Testis (tissue), 5 donors: ENCODE measurements at places on chromosomes 2 and 18. TPM values are rescaled to one million over a fixed set of nuclear protein-coding genes. Genes with fewer than 3 reads are reported as not detected.

DNA sequence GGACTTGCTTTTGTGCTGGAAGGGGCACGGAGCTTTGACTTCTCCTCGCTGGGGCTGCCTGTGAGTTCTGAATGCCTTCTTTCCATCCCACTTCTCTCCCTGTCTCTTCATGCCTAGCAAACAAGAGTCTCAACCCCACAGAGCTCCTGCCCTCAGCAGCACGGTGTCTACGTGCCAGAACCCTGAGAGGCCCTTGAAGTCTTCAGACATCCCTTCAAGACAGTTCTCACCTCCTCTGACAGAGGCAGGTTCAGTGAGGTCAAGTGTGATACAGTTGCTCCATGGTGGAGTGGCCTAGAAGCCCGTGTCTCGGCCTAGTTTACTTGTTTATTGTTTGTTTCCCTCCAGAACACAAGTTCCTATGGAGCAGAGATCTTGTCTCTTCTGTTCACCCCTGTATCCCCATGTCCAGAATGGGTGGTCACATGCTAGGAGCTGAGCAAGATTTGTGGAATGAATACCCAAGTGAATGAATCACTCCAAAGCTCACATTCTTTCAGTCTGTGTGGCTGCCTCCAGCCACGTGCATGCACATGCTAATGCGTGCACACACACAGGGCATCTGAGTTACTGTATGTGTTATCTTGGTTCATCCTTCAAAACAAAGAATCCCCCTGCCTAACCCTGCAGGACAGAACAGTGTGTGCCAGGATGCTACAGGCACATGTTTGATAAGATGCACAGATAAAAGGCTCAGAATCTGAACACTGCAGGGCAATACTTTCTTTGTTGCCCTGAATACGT is 391.6 kb downstream of the NBAS start:
- H3K27ac ChIP-seq = peak overlapping the region; percentile 76
- peaks cover 18% of the 10 kb centered on the region for H3K4me1 ChIP-seq

The CNOT9 gene
- 118 TPM for total RNA-seq

DNA sequence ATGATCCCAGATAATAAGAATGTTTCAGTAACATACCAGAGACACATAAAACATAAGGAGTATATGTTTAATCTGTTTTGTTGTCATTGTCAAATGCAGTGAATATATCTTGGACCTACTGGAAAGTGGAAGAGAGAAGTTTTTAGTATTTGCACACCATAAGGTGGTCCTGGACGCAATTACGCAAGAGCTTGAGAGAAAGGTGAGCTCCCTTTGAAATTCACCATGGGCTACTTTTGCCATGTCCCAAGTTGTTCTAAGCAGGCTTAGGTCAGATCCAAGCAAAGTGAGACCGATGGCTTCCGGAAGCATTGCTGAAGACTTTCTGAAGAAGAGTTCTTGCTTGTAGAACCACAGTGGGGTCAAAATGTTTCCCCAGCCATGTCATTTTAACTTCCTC is 30.8 kb upstream of the RPL37A start:
- no peak overlapping the region for H3K4me3 ChIP-seq
- no peak for DNase-seq
- H3K4me1 ChIP-seq = no peaks in the 10 kb centered on the region
- no peaks in the 10 kb centered on the region for H3K36me3 ChIP-seq

DNA sequence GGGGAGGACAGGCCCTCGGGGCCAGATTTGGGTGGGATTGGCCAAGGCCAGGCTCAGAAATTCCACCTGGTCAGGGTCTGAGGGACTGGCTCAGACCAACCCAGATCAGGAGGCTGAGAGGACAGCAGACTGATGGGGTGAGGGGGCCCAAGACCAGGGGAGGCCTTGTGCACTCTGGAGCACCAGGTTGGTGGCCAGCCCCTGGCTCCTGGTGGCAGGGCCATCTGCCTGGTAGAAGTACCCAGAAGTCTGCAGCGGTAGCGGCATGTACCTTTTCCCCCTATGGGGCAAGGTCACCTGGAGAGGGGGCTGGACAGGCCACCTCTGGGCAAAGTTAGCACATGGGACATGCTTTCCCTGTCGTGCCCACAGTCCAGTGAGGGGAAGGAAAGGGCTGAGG is 21.2 kb upstream of the ODC1 start:
- H3K4me1 ChIP-seq = no peaks in the 10 kb centered on the region
- no peaks in the 10 kb centered on the region for H3K36me3 ChIP-seq
- no peak for DNase-seq

The EFR3B gene
- 3.7 TPM for total RNA-seq

- H3K27me3 ChIP-seq = no peaks in the 10 kb centered on the region
- no peak for DNase-seq
- H3K4me3 ChIP-seq = no peak overlapping the region
- no peaks in the 10 kb centered on the region for H3K36me3 ChIP-seq
Observed at GRCh38 chr2:109409321-109410038, 204.3 kb downstream of the SEPTIN10 start.

DNA sequence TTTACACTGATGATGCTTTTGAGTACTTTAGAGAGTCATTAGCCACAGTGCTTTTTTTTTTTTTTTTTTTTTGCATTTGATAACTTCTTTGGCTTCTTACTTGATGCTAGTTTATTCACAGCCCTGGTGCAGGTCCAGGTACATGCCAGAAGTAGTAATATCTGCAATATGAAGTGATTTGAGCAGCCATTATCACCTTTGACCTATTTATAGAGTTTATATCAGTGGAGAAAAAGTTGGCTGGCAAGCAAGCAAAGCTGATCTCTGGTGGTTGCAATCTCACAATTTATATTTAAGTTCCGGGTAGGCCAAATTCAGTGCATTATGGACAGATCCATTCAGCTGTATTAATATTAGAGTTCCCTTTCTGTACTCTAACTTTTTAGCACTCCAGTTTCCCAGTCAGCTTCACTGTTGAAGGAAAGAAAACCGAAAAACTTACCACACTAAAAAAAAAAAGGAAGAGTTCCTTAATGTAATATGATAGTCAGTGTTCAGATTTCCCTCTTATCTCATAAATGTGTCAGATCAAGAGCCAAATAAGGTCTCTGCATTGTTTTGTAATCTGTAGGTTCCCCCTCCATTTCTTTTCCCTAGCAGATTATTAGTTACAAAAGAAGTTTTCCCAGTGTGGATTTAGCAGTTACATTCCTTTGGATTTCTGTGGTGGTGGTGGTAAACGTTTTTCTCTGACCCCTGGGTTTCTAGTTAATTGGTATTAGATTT is 78.6 kb downstream of the HAUS1 start:
- H3K27me3 ChIP-seq = no peaks in the 10 kb centered on the region
- H3K4me3 ChIP-seq = no peak overlapping the region
- no peaks in the 10 kb centered on the region for H3K36me3 ChIP-seq
- no peak for DNase-seq
- no peak overlapping the region for H3K27ac ChIP-seq
